ENCODE measurements at places on chromosomes 6 and 20.

- no peak for DNase-seq
Observed at GRCh38 chr6:66478705-66479104, 771.7 kb upstream of the EYS start.

DNA sequence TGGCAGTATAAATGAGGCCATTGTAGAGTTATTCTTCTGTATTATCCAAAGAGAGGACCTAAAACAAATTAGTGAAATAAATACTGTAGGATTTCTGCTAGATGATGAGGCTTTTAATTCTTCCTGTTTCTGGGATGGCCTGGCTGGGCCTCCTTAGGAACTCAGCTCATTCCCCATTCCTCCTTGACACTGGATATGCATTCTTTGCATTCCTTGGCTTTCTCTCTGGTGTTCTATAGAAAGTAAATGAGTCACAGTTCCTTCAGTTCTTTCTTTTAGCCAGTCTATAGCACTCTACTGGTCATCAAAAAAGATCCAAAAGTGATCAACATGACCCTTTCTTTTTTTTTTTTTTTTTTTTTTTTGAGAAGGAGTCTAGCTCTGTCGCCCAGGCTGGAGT, 8.6 kb downstream of the OR10C1 start:
- peak; percentile 17 for DNase-seq

DNA sequence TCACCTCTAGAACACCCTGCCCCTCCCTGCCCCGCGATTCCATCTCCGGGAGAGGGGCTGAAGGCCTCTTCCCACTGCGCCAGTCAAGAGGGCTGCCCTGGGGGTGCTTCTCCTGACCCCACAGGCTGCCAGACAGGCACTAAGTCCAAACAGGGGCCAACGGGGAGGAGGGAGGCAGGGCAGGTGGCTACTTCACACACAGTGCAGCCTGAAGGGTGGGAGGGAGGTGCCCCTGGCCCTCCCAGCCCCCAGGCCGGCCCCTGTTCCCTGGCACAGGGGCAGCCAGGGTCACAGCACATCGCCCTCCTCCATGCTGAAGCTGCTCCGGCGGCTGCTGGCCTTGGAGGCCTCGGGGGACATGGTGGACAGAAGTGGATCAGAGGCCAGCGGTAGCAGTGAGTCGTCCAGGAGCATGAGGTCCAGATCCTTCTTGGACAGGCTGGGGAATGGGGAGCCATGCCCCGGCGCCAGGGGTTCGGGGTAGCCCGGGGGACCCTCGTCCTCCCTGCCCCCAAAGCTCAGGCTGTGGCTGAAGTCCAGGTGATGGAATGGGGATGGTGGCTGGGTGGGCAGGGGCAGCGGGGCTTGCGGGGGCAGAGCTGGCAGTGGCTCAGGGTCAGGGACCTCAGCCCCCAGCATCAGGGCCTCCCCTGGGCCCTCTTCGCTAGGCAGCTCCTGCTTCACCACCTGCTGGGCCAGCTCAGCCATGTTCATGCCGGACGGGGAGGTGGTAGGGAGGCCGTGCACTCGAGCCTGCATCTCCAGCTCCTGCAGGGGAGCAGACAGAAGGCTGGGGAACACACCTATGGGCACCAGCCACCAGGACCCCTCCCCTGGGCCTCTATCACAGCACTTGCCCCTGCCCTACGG, 46.3 kb downstream of the MDFI start:
- no peak for DNase-seq

GRCh38 chr20:36298061-36298460, 8.1 kb upstream of the DLGAP4 start:
- no peak for DNase-seq

All from retinal pigment epithelial cell (primary cell).